Kidney glomerular epithelial cell (primary cell): ENCODE measurements at places on chromosomes 12 and 14.

GRCh38 chr12:105832806-105833205 lies 305.9 kb downstream of the NUAK1 start:
- no peak for DNase-seq

DNA sequence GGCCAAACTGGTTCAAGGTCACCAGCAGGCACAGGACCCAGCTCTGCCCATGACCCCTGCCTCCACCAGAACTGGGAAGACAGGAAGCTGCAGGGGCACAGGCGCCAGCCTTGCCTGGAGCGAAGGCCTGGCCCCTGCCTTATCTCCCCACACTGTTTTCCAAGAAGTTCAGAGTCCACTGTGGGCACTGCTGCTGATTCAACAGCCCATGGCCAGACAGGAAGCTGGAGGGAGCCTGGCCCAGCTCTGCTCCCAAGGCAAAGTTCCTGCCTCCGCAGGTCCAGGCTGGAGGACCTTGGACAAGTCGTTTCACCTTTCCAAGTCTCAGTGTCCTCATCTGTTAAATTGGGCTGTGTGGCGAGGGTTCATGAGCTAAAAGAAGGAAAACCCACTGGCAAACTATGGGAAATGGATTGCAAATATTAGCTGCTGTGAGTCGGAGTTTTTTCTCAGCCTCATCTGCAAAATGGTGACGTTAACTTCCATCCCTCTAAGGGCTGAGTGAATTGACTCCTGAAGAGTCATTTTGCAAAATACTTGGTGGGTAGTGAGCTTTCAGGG lies 1.2 kb downstream of the PHETA1 start:
- no peak for DNase-seq

- no peak for DNase-seq
Observed at GRCh38 chr12:3445119-3445978, 45.7 kb upstream of the PRMT8 start.

- no peak for DNase-seq
Observed at GRCh38 chr14:93956514-93957332, 19.6 kb downstream of the ASB2 start.

DNA sequence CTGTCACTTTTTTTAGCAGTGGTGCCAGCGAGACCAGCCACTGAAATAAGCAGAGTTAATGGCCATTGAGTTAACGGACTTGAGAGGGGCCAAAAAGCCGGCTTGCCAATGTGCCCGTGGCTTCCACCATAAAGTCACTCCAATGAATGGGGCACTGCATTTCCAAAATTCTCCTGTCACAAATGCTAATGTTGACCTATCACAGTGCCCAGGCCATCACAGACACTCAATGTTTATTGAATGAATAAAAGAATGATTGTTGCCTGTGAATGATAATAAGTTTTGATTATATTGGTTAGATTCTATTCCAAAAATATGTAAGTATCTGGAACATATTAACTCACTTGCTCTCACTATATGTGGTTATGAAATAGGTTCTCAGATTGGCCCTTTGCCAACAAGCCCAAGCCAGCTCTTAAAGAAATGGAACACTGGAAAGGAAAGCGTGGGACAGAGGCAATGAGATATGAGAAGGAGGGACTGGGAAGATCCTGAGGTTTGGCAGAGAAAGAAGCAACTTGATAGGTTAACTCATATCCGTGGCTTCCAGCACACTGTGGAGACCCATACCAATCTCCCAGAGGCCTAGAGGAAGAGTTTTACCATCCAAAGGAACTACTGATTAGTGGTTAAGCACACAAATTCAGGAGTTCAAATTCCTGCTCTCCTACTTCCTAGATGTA lies 108.7 kb downstream of the BTG1 start:
- DNase-seq = no peak

- no peak for DNase-seq
Observed at GRCh38 chr12:5660238-5660637, 228.3 kb downstream of the NTF3 start.

DNA sequence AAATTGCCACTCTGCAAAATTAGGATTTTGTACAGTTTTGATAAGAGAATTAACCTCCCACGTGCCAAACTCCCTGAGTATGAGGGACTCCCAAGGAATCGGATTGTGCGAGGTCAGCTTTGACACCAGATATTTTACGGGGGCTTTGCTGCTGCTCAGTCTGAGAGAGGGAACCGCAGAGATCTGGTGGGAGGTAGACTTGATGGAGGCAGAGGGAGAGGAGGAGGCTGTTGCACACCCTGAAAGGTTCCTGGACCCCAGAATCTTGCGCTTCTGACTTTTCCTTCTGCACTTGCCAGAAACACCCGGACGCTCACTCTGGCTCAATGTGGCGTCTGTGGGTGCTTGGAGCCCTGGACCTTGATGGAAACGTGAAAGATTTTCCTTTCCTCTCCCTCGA lies 83.9 kb downstream of the PAPOLA start:
- DNase-seq = no peak

GRCh38 chr12:19945559-19946435 lies 422.5 kb upstream of the PDE3A start:
- DNase-seq = no peak

GRCh38 chr12:4609071-4609470 lies 39.8 kb downstream of the AKAP3 start:
- DNase-seq = no peak
